Endothelial cell of coronary artery (primary cell): ENCODE measurements at places on chromosomes 7 and 10. TPM values are rescaled to one million over a fixed set of nuclear protein-coding genes. Genes with fewer than 3 reads are reported as not detected.

FAM241B gene
- total RNA-seq, result 0.18 and 0.28 TPM in 2 replicates

CUBN gene
- total RNA-seq, result 1.4 and 3.2 TPM in 2 replicates

RTKN2 gene
- 0.09 and 0.63 TPM in 2 replicates for total RNA-seq

PDK4 gene
- 4.2 and 20.9 TPM in 2 replicates for total RNA-seq

MRLN gene
- total RNA-seq, result not detected in 2 replicates

PTEN gene
- total RNA-seq, result 98.5 and 123 TPM in 2 replicates

PALD1 gene
- 25.0 and 57.1 TPM in 2 replicates for total RNA-seq

ST8SIA6 gene
- 0.72 and 2.4 TPM in 2 replicates for total RNA-seq

FRMPD2 gene
- total RNA-seq, result under 0.01 TPM in 1 of 2 replicates, not detected in the other

ADCYAP1R1 gene
- under 0.01 and 0.90 TPM in 2 replicates for total RNA-seq

ADAMTS14 gene
- total RNA-seq, result 0.19 TPM in 1 of 2 replicates, not detected in the other

DNMBP gene
- 22.3 and 42.1 TPM in 2 replicates for total RNA-seq

HTRA1 gene
- total RNA-seq, result 69.6 and 131 TPM in 2 replicates
